WERI-Rb-1 (cell line): ENCODE measurements at places on chromosomes 16 and 17.

GRCh38 chr16:81645925-81646324 lies 133.2 kb upstream of the PLCG2 start:
- DNase-seq = no peak

DNA sequence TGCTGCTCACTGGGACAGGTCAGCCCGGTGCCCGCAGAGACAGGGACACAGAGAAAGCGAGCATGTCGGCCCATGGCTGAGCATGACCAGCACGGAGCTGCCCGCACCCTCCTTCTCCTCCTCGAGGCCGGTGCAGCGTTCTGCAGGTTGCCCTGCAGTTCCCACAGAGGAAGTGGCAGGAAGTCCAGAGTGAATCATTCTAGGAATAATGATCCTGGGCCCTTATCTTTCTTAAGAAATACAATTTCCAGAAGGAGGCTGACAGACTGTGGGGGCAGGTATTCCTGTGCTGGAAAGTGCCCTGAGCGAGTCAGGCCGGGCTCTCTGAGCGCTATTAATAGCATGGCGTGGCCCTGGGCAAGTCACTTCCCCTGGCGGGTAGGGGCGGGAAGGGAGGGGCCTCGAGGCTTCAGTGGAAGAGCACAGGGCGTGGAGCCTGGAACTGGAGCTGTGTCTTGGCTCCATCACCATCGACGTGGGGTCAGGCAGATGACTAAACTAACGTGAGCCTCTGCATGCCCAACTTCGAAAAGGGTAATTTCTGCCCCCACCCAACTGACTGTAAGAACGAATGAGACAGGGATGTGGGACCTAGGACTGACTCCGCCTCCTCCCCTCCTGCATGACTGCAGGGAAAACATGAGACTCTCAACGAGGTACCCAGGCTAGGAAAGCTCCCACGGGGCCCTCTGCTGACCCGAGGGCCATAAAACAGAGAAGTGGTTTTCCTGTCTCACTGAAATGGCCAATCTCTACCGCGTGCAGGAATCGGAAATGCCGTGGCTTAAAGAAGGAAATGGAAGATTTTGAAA lies 9.8 kb downstream of the TMEM204 start:
- DNase-seq = peak; percentile 44

DNA sequence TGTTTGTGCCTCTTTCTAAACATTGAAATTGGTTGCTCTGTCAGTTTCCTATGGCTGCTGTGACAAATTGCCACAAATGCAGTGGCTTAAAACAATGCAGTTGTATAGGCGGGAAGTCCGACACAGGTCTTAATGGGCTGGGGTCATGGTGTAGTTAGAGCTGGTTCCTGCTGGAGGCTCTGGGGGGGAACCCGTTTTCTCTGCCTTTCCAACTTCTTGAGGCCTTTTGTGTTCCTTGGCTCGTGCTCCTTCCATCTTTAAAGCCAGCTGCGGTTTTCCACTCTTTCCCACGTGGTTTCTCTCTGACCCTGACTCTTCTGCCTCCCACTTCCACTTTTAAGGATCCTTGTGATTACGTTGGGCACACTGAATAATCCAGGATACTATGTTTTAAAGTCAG lies 12.5 kb downstream of the EPN2 start:
- no peak for DNase-seq

- DNase-seq = no peak
Measured at GRCh38 chr16:19785512-19786130, 67.5 kb downstream of the IQCK start.

- no peak for DNase-seq
Measured at GRCh38 chr17:72974605-72975232, 117.8 kb downstream of the SLC39A11 start.

DNA sequence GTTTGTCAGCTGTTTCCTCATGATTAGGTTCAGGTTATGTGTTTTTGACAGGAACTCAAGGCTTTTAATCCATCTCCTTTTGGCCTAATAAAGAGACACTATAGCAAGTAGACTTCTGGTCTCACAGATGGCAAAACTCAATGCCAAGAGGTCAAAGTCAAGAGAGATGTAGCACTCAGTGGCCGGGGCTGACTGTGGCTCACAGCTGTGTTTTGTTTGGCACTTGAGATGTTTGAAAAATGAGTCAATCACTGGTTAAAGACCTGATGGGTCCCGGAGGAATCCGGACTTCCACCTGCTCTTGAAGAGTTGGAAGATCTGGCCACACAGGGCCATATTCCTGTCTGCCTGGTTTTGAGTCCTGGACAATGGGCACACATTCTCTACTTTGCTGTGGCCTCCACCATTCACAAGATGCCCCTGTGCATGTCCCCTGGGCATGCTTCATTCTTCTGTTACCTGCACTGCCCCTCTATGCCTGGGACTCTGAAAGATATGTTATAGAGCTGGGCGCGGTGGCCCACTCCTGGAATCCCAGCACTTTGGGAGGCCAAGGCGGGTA lies 210.3 kb downstream of the SNX29 start:
- no peak for DNase-seq

GRCh38 chr17:42843358-42843934 lies 934 bp upstream of the AOC2 start:
- DNase-seq = peak; percentile 63

- peak; percentile 53 for DNase-seq
Measured at GRCh38 chr17:13114601-13115031, 96.8 kb upstream of the ELAC2 start.

GRCh38 chr16:86199871-86200695 lies 301.1 kb downstream of the IRF8 start:
- DNase-seq = no peak

- DNase-seq = peak; percentile 8
Measured at GRCh38 chr17:57968456-57968855, 13.2 kb upstream of the CUEDC1 start.

GRCh38 chr16:515175-515938 lies 12.2 kb upstream of the CAPN15 start:
- DNase-seq = no peak
